Tibial nerve (tissue), 4 donors: ENCODE measurements at places on chromosomes 4 and X.

- no peak for DNase-seq
Observed at GRCh38 chrX:10512741-10513140, 107.6 kb downstream of the MID1 start.

DNA sequence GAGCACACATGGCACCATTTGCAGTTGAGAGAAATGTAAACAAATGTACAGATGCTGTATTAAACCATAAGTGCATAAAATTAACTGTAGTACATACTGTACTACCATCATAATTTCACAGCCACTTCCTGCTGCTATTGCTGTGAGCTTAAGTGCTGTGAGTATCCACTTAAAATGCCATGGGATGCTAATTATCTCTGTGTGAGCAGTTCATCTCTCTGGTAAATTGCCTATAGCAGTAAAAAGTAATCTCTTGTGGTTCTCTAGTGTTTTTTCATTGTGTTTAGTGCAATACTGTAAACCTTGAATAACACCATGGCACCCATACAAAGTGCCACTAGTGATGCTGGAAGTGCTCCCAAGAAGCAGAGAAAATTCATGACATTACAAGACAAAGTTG is 9.9 kb upstream of the SCOC start:
- no peak for DNase-seq

DNA sequence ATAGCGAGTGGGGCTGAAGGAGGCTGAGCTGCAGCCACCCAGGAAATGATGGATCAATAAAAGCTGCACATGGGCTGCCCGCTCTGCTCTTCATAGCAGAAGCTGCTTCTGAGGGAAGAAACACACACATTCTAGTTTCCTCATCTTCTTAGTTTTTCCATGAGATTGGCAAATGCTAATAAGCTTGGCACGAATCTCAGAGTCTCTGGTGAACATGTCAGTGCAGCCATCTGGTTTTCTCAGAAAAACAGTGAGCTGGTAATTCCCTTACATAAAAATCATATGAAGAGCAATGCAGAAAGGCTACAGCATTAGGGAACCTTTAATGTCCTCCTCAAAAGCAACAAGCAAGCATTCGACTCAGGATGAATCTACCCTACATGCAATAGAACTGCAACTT is 69.9 kb downstream of the GATB start:
- no peak for DNase-seq

DNA sequence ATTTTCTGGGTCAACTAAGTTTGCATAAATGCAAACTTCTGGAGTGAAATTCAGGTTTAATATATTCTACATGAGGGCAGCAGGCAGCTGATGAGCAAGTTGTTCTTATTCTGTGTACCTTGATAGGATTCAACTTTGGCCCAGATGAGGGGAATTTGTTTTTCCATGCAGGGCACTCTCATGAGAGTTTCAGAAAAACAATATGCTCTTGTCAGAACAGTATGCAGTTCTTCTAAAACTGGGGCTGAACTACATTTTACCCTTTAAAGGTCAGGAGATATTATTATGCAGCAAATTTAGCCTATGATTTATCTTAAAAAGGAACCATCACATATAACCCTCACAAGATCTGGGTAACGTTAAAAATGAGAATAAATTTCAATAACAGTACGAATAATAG is 19.2 kb downstream of the GPRIN3 start:
- DNase-seq: no peak

DNA sequence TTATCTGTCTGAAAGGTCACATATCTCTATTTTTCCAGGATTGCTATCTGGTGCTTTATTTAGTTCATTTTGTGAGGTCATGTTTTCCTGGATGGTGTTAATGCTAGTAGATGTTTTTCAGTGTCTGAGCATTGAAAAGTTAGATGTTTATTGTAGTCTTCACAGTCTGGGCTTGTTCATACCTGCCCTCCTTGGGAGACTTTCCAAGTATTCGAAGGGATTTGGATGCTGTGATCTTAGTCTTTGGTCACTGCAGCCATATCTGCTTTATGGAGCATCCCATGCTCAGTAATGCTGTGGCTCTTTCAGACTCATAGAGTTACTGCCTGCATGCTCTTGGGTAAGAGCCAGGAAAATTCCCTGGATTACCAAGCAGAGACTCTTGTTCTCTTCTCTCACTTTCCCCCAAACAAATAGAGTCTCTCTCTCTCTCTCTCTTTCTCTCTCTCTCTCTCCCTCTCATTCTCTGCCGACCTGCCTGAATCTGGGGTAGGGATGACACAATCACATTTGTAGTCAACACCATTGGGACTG is 130.0 kb downstream of the AR start:
- no peak for DNase-seq

- no peak for DNase-seq
Observed at GRCh38 chr4:40247350-40247749, 50.5 kb downstream of the RHOH start.

DNA sequence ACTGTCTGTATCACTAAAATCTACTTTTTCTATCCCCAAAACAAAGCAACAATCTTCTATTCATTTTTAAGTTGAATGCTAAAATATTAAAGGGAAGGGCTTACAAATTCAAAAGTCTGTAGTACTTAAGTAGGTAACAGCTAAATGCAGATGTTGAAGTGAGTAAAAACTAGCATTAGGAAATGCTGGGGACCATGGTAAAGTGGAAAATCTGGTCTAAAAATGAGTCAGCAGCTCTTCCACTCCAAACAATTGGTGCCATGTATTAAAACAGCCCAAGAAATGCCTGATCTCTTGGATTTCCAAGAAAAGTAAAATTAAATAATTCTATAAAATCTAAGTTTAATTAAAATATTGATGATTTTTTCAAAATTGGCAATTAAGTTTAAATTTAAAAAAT is 73.3 kb upstream of the PPP3CA start:
- no peak for DNase-seq

DNA sequence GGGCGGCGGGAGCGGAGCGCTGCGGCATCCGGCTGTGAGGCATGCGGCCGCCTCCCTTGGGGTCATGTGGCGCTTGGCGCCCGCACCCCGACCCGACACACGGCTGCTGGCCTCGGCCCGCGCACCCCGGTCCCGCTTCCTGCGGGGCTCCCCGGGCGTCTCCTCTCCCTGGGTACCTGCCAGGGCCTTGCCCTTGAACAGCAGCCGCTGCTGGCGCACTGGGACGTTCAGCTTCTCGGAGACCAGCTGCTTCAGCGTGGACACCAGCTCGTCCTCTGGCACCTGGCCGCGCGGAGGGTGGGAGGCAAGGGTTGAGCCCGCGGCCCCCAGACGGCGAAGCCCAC is 391 bp downstream of the UBL4A start:
- no peak for DNase-seq

- no peak for DNase-seq
Observed at GRCh38 chrX:118545510-118545909, 49.9 kb downstream of the DOCK11 start.

DNA sequence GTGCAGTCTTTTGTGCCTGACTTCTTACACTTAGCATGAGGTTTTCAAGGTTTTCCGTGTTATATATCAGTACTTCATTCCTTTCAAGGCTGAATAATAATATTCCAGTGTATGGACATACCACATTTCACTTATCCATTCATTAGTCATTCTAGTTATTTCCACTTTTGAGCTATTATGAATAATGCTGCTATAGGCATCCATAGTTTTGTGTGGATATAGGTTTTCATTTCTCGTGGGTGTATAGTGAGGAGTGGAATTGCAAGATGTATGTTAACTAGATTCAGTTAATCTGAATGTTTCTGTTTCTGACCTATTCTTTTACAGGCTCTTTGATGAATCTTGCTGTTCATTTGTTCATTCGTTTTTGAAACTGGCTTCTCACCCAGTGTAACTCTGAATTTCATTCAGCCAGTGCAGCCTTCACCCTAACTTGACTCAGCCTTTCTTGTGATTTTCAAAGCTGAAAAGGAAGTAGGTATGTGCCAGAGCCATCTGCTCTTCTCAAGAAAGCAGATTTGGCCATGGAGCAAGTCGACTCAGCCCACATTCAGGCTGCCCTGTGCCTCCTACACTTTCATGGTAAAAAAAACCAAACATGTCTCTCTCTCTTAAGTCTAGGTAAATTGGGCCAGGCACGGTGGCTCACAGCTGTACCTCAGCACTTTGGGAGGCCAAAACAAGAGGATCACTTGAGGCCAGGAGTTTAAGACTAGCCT is 56.3 kb upstream of the NOCT start:
- DNase-seq: no peak

- DNase-seq: no peak
Observed at GRCh38 chr4:52052475-52052780, 1.3 kb downstream of the SPATA18 start.
